ENCODE measurements at places on chromosomes 1 and 21. TPM values are rescaled to one million over a fixed set of nuclear protein-coding genes. Genes with fewer than 3 reads are reported as not detected.

The KRTAP19-3 gene
- not detected for polyA plus RNA-seq

The INSRR gene
- polyA plus RNA-seq: 0.63 TPM

The LRRC3 gene
- polyA plus RNA-seq: 2.3 TPM

The KLHL17 gene
- polyA plus RNA-seq: 27.3 TPM

The PKLR gene
- 0.03 TPM for polyA plus RNA-seq

The LRRC47 gene
- 34.6 TPM for polyA plus RNA-seq

The NR5A2 gene
- not detected for polyA plus RNA-seq

The UMODL1 gene
- polyA plus RNA-seq: not detected

The ZFP69B gene
- 2.1 TPM for polyA plus RNA-seq

The CYP2J2 gene
- 1.1 TPM for polyA plus RNA-seq

The MPZ gene
- 2.9 TPM for polyA plus RNA-seq

The OR2L5 gene
- not detected for polyA plus RNA-seq

Data from SK-N-SH (cell line).